ENCODE measurements at places on chromosomes 1 and 21. TPM values are rescaled to one million over a fixed set of nuclear protein-coding genes. Genes with fewer than 3 reads are reported as not detected.

Gene CCDC27
- total RNA-seq, result not detected

Gene ACTA1
- total RNA-seq, result not detected

Gene KCNA3
- total RNA-seq, result 56.0 TPM

Gene AMPD2
- 91.8 TPM for total RNA-seq

Gene SLC25A33
- total RNA-seq, result 5.9 TPM

Gene KRTAP7-1
- total RNA-seq, result not detected

Gene ID3
- 19.0 TPM for total RNA-seq

Gene LY9
- total RNA-seq, result 9.2 TPM

Gene CD1B
- total RNA-seq, result not detected

Gene PEX11B
- 29.8 TPM for total RNA-seq

Gene NTRK1
- 13.4 TPM for total RNA-seq

Gene CASQ2
- not detected for total RNA-seq

Gene NTMT2
- total RNA-seq, result not detected

Gene KCNA2
- 1.8 TPM for total RNA-seq

All from T-helper 2 cell treated with Interferon-gamma antibody and Interleukin-4, amounts not matched to agents 100 ng/mL and 5 ng/mL, for 36 hours (primary cell).